ENCODE measurements at places on chromosomes 11 and 22.

DNA sequence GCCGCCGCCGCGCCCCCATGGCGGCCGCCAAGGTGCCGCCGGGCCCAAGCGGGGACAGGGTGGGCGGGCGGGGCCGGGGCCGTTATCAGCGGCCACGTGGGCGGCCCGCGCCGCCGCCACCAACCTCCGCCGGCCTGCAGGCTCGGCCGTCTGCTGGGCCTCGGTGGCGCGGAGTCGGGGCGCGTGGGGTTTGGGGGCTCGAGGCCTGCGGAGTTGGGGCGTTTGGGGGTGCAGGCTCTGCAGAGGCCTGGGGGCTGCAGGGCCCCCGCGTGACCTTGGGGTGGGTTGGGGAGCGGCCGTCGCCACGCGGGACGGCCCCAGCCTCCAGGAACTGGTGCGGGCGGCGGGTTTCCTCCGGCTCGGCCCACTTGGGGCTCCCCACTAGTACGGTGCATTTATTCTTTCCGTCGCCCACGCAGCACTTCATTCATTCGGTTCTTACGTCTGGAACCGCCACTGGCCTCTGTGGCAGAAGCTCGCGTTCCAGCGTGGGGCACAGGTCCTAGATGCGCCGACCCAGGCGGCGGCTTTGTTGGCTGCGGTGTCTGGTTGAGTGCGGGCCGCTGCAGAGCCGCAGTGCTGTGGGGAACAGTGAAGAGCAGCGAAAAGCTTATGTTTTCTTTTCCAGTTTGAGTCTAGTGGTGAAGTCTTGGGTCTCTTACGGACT lies 740 bp upstream of the TRMT2A start:
- peak; percentile 81 for DNase-seq

DNA sequence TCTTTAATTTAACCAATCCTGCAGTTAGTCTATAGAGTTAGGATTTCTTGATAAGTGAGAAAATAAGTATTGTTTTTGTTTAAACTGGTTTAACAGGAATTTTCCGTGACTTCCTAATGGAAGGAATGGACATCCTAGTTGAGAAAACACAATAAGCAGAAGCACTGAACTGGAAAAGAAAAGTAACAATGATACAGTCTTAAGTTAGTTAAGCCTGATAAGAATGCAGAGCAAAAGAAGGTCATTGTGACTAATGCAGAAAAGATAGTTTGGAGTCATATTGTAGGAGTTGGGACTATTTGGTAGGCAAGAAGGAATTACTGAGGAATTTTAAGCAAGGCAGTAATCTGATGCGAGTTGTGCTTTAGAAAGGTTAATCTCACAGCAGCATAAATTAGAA lies 11.7 kb downstream of the RNF141 start:
- no peak for DNase-seq

DNA sequence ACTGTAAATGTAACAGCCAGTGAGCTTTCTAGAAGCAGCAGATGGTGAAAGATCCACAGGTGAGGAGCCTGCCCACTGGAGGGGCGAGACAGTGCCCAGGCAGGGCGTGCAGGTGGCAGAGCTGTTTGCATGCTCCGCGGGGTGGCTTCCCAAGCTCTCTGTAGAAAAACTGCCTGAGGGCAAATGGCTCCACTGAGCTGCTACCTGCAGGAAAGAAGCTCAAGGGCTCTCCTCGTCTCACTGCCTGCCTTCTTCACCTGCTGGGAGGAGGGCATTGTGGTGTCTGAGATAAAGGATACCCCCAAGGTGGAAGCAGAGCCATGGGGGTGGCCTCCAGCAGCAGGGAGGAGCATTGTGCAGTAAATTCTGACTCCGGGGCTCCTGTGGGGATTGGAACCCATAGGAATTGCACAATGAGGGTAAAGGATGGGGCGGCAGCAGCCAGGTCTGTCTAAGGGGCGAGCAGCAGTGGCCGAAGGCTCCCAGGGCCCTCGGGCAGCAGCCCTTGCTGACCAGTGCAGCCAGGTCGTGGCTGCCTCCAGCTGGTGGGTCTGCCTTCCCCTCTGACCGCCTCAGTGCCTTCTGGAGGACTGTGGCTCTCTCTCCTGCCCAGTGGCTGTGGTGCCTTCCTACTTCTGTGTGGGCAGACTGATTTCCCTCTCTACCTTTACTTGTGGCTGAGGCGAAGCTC lies 28.0 kb upstream of the CABP7 start:
- DNase-seq, result no peak

DNA sequence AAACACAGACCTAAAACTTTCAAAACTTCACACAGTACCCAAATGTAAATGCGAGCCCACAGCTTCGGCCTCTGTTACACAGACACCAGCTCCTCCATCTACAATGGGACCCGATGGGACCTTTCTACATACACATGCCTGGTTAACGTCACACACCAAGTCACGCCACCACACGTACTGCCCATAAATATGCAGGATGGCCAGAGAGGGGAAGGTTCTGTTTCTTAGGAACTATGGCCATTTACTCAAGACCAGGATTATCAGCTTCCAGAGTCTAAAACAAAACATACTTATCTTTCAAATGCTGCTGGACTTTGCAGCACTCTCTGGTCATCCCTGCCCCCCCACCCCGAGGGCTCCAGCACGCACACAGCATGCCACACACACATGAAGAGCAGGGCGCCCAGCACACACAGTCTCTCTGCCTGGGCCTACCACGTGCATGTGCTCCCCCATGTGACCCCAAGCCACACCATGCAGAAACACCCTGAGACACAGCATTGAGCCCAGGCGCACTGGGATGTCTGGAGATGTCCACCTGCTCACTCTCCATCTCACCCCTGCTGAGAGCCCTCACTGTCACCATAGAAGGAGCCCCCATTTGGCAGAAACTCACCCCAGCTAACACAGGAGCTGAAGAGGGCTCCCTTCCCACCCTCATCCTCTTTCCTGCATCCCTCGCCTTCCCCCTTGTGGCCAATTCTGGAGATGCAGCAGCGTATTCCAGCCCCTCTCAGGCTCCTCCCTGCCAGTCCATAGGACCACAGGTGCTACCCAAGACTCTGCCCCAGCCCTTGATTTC lies 61.8 kb downstream of the SLC22A12 start:
- DNase-seq, result peak; percentile 74

GRCh38 chr11:115774756-115775155 lies 270.5 kb upstream of the CADM1 start:
- DNase-seq, result no peak

DNA sequence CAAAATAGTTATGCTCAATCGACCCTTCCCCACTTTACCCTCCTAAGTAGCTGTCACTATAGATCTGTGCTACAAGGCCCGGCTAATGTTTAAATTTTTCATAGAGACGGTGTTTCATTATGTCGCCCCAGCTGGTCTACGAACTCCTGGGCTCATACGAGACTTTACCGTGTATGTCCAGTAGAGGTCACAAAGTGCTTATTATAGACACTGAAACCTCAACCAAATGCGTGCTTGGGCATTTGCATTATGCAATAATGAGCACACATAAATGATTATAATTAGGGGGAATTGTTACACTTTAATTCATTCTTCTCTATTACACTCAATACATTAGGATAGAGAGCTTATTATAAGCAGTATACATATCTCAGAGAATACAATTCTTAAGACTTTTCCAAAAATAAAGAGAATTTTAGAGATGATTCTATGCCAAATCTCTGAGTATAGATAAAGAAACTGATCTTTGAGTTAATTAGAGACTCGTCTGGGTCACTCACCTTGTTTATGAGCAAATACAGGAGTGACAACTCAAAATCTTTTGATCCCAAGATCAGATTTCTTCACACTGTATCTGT lies 12.5 kb upstream of the MRPL16 start:
- DNase-seq, result peak; percentile 14

GRCh38 chr22:50717709-50718351 lies 20.2 kb upstream of the ACR start:
- DNase-seq, result no peak

- no peak for DNase-seq
These were observed 2.1 kb downstream of the GLYATL1B start for GRCh38 chr11:59088162-59088561.

DNA sequence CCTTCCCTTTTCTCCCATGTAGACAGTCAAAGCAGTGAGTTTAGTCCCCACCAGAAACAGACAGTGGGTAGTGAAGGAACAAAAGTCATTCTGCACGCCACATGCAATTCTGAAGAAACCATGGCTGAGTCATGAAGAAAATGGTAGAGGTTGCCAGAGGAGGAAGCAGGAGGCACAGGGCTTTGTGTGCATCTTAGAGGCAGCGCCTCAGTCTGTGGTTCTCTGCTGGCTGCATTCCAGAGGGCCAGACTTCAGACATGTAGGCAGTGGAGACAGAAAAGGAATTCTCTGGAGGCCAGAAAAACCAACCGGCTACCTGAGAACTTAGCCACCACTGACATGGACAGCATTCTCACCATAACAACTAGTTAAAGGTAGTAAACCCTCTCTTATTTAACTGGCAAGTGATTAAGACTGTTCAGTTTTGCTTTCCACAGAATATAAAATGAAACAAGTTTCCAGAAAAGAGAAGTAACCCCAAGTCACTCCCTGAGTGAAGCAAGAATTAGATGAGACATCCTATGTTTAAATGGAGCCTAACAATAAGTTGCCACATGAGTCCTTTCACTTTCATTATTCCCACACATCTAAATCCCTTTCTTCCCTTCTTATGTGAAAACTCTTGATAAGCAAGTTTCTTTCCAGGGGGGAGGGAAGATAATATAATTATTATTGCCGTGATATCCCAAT lies 556.1 kb downstream of the SOX6 start:
- DNase-seq, result no peak

DNA sequence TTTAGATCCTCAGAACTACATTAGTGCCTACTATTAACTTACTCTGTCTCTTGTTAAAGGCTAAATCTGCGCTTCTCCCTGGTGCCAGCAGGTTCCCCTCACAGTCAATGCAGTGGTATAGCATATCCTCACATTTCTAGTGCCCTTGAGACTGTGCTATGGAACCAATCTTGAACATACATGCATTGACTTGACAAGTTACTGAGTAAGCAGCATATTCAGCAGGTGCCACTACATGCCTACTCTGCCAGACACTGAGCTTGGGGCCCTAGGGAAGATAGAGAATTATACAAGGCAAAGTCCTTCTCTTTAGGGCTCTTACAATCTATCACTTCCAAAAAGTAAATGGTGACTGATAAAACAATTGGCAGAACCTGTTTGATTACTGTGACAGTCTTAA lies 3.2 kb downstream of the FUT4 start:
- DNase-seq, result no peak

GRCh38 chr22:44437216-44438055 lies 60.6 kb downstream of the RTL6 start:
- no peak for DNase-seq

GRCh38 chr11:64690235-64690634 lies 32.8 kb downstream of the NRXN2 start:
- DNase-seq, result no peak

DNA sequence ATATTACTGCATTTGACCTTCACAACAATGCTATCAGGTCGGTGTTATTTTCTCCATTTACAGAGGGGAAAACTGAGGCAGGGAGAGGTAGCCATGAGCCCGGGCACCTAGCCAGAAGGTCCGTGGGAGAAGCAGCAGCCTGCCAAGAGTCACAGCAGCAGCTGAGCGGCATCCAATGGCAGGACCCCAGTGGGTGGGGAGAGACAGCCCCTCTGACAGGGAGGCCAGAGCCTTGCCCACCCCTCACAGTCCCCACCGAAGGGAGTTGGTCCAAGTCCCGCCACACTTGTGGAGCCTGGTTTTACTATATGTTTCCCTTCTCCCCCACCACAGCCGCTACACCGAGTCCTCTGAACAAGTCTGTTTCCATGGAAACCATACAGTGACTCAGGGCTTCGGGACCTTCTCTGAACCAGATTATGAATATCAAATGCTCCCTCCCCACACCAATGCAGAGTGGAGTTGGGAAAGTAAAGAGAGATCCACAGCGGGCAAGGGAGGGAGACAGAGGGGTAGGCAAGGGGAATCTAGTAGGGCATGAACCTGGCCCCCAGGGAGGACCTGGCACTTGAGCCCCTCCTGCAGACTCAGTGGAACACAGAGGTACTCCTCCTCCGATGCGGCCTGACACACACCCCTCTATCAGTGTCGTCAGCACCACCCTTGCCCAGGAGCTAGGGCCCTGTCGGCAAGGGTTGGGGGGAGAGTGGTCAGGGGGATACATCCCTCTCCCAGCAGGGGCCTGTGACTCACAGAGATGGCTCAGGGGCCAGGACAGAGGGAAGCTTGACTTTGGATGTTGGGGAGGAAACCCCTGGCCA lies 2.5 kb downstream of the CHST1 start:
- no peak for DNase-seq

GRCh38 chr11:38305682-38306081 lies 1707.6 kb upstream of the RAG2 start:
- DNase-seq, result no peak

DNA sequence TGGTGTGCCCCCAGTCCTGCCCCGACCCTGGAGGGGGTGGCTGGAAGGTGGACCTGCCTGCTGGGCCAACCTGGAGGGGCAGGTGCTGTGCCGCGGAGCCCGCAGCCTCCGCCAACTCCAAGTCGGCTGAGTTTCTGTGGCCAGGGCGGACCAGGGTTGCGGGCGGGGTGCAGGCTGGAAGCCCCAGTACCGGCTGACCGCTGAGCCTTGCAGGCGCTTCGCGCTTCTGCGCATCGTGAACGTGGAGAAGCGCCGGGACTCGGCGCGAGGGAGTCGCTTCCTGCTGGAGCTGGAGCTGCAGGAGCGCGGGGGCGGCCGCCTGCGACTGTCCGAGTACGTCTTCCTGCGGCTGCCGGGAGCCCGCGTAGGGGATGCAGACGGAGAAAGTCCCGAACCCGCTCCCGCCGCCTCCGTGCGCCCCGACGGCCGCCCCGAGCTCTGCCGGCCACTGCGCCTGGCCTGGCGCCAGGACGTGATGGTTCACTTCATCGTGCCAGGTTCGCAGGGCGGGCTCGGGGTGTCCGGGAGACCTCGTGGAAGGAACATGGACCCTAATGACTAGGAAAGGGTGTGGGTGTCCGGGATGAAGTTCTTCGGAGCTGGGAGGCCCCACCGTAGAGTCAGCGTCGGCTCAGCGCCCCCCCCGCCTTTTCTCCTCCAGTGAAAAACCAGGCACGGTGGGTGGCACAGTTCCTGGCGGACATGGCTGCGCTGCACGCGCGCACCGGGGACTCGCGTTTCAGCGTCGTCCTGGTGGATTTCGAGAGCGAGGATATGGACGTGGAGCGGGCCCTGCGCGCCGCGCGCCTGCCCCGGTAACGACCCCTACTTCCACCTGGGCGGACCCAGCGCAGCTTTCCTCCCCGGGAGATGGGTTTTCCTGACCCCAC lies 10.2 kb downstream of the B4GALNT4 start:
- DNase-seq, result no peak

DNA sequence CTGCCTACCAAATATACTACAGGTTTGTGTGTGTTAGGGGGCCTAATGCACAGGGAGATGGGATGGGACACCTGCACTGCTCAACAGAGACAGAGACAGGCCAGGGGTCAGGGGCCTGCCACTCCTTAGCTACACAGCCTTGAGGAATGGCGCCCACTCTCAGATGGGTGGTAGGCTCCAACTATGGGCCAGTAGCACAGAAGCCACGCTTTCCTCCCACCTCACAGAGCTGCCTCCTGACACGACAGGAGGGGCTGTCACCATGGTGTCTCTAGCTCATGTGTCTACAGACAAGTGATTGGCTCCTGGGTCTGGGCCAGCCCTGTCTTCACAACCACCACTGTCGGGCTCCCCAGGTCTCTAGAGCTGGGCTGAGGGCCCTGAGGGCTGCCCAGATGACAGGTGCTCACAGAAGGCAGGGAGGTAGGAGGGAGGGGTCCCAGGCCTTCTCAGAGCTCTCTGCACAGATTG lies 81.8 kb downstream of the DGCR2 start:
- DNase-seq, result no peak

GRCh38 chr22:26399289-26399688 lies 29.8 kb upstream of the ASPHD2 start:
- DNase-seq, result no peak
